Stimulated activated naive CD8-positive, alpha-beta T cell treated with anti-CD3 and anti-CD28 coated beads, Interleukin-15, amount 100 ng/mL, for 72 hours (primary cell): ENCODE measurements at places on chromosomes 11 and 22.

GRCh38 chr11:106022795-106023275 is 795 bp upstream of the MSANTD4 start:
- DNase-seq, result peak; percentile 6

- DNase-seq, result no peak
Measured at GRCh38 chr11:61914471-61915171, 2.7 kb downstream of the RAB3IL1 start.

DNA sequence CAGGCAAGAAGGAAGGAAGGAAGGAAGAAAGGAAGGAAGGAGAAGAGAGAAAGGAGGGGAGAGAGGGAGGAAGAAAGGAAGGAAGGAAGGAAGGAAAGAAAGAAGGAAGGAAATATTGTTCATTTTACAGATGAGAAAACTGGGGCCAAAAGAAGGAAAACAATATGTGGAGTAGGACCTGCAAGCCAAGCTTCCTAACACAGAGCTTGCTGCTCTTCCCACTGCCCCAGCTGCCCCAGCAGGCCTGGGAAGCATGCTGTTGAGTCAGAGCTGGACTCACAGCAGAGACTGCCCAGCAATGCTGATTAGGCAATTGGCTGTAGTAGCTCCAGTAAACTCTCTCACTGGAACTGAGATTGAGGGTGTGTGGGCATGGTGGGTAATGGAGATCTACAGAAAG is 42.6 kb upstream of the SMCO4 start:
- DNase-seq, result no peak

GRCh38 chr11:57054817-57055216 is 66.1 kb downstream of the OR5AK2 start:
- DNase-seq, result no peak

- DNase-seq, result no peak
Measured at GRCh38 chr11:64713781-64714363, 9.1 kb downstream of the NRXN2 start.

DNA sequence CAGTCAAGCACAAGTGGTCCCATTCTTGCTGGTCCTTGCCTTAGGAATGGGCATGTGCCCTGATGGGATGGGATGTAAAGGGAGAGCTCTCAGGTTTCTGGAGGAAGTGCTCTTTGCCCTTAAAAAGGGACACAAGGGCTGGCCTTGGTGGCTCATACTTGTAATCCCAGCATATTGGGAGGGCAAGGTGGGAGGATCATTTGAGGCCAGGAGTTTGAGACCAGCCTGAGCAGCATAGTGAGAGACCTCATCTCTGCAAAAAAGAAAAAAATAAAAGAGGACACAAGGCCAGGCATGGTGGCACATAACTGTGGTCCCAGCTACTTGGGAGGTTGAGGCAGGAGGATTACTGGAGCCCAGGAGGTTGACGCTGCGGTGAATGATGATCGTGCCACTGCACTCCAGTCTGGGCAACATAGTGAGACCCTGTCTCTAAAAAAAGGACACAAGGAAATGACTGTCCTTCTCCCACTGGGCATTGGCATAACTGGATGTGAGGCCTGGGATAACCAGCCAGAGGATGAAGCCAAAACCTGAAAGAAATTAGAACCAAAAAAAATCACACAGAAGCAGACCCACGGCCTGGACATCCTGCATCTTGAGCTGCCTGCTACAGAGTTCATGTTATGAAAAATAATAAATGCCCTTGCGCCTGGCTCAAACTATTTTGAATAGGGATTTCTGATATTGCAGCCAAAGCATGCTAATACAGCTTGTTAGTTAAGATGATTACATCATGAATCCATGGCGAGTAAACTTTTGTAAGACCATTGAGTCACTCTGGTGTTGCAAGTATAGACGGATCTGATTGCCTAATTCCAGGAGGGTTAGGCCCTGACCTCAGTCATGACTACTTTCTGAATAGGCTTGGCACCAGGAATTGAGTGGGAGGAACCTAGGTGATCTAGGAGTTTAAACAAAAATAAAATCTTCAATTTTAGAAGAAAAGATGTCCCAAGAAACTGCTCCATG is 12.9 kb upstream of the CRKL start:
- no peak for DNase-seq

DNA sequence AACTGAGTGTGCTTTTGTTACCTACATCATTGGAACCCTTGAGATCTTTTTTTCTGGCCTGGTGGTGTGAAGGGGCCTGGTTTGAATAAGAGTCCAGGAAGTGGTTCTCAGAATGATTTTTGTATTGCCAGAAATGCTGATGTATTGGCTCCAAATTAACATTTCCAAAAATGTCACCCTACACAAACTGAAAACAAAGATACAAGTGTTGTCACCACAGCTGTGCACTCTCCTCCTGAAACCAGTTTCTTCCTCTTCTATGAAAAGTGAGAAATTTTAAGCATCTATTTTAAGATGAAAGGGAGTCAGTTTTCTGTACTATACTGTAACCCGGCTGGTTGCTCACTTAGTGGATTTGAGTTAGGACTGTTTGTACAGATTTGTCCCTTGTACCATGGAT is 218.8 kb downstream of the PGR start:
- DNase-seq, result no peak

- no peak for DNase-seq
Measured at GRCh38 chr11:111788051-111788450, 21.9 kb upstream of the PPP2R1B start.

- no peak for DNase-seq
Measured at GRCh38 chr11:12502046-12502445, 124.7 kb downstream of the PARVA start.

GRCh38 chr11:46669711-46670139 is 30.7 kb downstream of the ARHGAP1 start:
- no peak for DNase-seq

DNA sequence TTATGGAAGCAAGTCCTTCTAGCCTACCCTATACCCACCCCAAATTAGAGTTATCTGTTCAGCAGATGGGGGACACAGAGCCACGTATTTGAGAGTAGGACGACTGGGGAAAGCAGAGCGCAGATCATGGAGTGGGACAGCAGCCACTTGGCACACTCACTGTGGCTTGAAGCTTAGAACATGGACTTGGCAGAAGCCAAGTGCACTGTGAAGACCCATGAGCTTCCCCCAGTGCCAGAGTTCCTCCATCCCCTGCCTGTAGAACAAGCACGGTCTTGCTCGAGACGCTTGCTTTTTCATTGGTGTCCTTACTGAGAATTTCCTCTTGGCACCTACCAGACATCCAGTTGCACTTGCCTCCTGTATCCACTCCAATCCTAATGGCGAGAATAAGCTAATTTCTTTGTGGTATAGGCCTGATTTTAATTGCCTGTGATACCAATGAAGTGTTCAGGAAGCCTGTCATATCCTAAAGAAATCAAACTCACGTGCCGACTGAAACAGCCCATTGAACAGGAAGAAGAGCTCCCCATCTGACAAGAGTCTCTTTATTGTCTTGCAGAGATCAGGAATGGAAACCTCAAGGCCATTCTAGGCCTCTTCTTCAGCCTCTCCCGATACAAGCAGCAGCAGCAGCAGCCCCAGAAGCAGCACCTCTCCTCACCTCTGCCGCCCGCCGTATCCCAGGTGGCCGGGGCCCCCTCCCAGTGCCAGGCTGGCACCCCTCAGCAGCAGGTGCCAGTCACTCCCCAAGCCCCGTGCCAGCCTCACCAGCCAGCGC is 166.9 kb downstream of the NAV2 start:
- DNase-seq, result no peak

- DNase-seq, result no peak
Measured at GRCh38 chr22:30370641-30371230, 13.9 kb downstream of the CCDC157 start.

- no peak for DNase-seq
Measured at GRCh38 chr11:70303070-70303469, 32.6 kb downstream of the PPFIA1 start.

DNA sequence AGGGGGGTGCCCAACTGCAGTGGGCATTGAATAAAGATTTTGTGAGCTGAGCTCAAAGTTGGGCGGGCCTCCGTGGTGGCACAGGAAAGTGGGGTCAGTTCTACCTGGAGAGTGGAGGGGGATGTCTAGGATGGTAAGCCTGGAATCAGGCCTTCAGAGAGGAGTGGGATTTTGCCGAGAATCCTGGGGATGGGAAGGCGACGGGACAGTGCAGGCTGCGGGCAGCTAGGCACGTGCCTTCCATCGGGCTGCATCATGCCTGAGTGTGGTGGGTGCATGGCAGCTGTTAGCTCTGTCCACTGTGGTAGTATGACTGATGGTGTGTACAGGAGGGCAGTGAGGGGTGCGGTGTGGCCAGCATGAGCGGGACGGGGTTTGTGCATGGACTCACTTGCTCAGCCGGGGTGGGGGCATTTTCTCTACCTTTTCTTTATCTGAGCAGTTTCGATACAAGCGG is 3.6 kb downstream of the SHANK3 start:
- no peak for DNase-seq

GRCh38 chr11:110268441-110268840 is 28.0 kb downstream of the RDX start:
- no peak for DNase-seq

- peak; percentile 25 for DNase-seq
Measured at GRCh38 chr11:11620921-11621572, 758 bp downstream of the GALNT18 start.

DNA sequence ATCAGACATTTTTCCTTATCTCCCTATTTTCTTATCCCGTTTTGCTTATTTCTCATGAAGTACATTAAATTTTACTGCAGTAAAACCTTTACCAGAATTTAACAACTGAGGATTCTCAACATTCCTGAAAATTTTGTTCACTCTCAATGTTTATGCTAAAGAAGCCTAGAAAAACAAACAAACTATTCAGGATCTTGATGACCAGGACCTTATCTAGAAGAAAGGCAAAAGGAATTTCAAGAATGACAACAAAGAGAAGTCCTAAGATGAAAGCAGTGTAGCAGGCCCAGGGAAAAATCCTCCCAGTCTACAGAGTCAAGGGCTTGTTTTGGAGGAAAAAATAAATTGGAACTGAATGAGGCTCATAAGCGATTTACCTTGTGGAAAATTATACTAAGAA is 283.3 kb upstream of the ARHGAP42 start:
- DNase-seq, result no peak

GRCh38 chr22:20484948-20485683 is 10.5 kb downstream of the KLHL22 start:
- no peak for DNase-seq

- no peak for DNase-seq
Measured at GRCh38 chr22:45752036-45752435, 80.4 kb downstream of the ATXN10 start.

DNA sequence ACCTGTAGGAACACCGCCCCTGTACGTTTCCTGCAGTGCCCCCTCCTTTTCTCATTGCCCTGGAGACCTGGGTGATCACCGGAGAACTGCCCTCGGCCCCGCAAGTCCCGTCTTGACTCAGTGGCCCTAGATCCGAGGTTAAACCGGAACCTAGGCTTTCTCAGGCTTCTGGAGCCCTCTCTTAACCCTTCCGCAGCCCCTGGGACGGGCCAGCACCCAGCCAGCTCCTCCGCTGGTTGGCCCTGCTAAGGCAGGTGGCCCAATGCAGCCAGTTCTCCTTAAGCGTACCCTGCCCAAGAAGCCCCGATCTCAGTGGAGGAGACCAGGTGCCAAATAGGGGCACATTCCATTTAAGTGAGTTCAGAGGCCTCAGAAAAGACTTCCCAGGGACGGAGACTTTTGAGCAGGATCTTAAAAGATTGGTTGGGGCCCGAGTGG is 776 bp downstream of the NLRX1 start:
- peak; percentile 48 for DNase-seq

GRCh38 chr22:49363526-49364230 is 464.0 kb downstream of the BRD1 start:
- DNase-seq, result no peak

DNA sequence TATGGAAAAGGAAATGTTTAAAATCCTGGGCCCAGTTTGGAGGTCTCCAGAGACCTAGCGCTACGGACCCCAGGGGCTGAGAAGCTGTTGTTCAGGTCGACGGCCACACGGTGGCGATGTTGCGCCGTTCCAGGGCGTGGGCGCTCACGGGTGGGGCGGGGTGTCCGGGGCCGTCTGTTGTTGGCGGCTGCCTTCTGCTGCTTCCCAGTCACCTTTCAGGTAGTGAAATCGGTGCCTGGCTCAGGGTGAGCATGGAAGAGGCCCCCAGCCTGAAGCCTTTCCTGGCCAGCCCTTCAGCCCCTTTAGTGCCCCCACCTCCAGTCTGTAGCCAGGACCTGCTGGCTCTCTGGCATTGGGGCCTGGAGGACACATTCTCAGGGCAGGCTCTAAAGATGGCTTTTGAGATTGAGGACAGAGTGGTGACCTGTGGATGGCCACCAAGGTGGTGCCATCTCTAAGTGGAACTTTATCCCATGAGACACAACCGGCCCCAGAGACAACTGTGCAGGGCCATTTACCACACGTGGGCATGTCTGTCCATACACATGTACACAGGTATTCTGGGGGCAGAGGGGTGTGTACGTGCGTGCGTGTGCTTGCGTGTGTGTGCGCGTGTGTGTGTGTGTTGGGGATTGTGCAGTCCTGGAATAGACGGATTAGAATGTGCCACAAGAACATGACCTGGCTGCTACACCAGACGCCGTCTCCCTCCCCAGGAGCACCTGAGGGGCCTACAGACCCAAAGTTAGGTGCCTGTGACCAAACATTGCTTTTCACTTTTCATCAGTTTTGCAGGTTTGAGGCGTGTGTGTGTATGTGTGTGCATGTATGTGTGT is 53.8 kb downstream of the ST14 start:
- peak; percentile 67 for DNase-seq

- DNase-seq, result no peak
Measured at GRCh38 chr22:32652645-32653270, 148.7 kb upstream of the TIMP3 start.

GRCh38 chr22:50199251-50199721 is 1.5 kb upstream of the SELENOO start:
- no peak for DNase-seq

- DNase-seq, result no peak
Measured at GRCh38 chr11:32266601-32267000, 168.7 kb downstream of the WT1 start.

DNA sequence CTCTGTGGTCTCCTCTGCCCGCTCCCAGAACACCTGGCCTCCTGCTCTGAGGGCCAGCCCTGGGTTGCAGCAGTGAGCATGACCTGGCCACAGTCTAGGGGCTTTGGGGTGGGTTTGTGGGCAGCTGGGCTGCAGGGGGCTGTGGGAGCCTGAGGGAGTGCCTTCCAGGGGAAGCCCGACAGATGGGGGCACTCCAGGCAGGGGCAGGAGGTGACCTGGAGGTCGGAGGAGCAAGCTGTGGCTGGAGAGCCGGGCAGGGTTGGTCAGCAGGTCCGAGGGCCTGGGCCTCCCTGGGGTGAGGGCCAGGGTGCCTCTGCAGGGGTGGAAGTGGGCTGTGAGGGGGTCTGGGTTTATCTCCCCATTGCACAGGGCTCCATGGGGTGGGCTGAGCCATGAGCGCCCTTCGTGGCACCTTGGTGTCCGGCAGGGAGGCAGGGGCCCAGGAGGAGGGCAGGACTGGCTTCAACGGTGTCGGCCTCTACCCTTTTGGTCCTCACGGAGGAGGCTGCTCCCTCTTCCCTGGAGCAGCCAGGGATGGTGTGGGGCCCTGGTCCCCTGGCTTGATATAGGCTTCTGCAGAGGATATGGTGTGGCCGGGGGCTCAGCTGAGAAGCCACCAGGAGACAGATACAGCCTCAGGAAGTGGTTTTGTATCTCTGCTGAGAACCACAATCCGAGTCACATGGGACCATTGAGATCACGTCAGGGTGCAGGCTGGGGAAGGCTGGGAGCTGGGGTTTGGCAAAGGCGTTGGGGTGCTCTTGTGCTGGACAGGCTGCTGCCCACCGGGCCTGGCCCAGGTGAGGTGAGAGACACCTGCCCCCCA is 22.3 kb downstream of the KCNQ1 start:
- DNase-seq, result peak; percentile 50

- DNase-seq, result no peak
Measured at GRCh38 chr11:41947392-41947791, 487.9 kb upstream of the LRRC4C start.

GRCh38 chr22:36913427-36914389 is at the start of gene CSF2RB:
TSS of gene CSF2RB (plus strand) at chr22:36913628. CDS start at chr22:36922208, 8,580 bp downstream.
- DNase-seq, result no peak
